ENCODE measurements at places on chromosomes 6 and 20.

DNA sequence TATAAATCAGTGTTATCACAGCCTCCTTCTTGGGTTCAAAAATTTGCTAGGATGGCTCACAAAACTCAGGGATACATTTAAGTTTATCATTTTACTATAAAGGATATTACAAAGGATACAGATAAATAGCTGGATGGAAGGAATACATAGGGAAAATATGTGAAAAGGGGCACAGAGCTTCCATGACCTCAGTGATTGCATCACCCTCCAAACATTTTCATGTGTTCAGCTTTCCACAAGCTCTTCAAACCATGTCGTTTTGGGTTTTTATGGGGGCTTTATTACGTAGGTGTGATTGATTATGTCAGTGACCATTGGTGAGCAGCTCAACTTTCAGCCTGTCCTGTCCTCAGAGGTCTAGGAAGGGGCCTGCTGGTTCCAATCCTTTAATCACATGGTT lies 68.0 kb downstream of the CYB5R4 start:
- DNase-seq = no peak

GRCh38 chr20:1278993-1279392 lies 12.9 kb downstream of the SNPH start:
- no peak for DNase-seq

DNA sequence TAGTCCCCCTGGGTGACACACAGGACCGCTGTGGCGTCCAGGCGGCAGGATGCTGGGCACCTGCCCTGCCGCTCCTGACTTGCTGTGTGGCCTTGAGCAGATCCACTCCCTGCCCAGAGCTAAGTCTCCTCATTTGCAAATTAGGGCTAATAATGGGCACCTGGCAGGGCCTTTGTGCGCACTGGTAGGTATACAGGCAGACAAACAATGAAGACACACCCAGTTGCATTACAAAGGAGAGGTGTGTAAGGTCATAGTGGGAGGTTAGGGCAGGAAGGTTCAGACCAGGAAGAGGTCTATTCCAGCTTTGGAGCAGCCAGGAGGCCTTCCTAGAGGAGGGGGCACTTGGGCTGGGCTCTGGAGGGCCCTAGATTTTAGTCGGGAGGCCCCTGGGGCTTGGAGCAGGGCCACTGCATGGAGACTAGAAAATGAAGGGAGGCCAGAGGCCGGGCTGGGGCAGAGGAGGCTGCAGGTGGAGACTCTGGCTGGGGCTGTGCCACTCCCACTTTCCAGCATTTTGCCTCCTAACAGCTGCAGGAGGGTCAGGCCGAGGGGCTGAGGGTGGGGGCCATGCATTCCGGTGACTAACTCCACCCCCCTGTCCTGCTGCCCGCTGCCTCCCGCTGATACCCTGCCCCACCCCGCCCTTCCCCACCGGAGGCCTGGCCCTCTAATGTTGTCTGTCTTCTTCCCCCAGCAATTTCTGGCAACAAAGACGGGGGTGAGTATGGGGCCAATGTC lies 28.5 kb downstream of the MYH7B start:
- DNase-seq = no peak

- DNase-seq = no peak
Observed at GRCh38 chr6:9638861-9639260, 776.0 kb downstream of the TFAP2A start.

DNA sequence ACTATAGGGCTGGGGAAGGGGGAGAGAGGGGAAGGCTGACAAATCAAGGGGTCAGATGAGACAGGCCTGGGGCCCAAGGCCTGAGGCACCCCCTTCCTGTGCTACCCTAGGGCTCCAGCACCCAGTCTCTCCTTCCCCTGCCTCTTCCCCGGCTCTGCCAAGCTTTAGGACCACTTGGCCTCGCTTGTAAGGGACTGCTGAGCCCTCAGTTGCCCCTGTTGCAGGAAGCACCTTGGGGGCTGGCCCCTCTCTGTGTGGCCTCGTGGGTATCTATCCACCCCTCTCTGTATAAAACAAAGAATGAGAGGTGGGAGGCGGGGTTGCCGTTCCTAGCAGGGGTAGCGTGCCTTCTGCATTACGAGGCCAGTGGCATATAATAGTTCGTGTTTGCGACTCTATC lies 21.4 kb upstream of the SMOC2 start:
- DNase-seq = no peak

- peak; percentile 59 for DNase-seq
Observed at GRCh38 chr6:140183881-140184280, 809.4 kb upstream of the CITED2 start.

DNA sequence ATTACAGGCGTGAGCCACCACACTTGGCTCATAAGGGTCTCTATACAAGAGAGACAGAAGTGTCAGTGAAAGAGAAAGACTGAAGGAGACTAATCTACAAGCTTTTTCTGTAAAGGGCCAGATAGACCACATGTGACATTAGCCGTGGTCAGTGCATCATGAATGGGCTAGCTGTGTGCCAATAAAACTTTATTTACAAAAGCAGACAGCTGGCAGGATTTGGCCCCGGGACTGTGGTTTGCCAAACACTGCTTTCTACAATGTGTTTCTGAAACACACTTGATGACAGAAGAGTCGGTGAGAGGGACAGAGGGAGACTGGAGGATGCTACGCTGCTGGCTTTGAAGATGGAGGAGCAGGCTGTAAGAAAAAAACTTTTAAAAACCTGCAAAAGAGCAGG lies 285.4 kb downstream of the TFAP2C start:
- no peak for DNase-seq

- peak; percentile 55 for DNase-seq
Observed at GRCh38 chr20:57654363-57654997, 34.3 kb upstream of the ZBP1 start.

- DNase-seq = no peak
Observed at GRCh38 chr6:45742591-45742990, 273.1 kb downstream of the CLIC5 start.

GRCh38 chr20:20856306-20856705 lies 143.9 kb upstream of the RALGAPA2 start:
- no peak for DNase-seq

- DNase-seq = no peak
Observed at GRCh38 chr6:1254326-1254725, 57.6 kb upstream of the FOXQ1 start.

DNA sequence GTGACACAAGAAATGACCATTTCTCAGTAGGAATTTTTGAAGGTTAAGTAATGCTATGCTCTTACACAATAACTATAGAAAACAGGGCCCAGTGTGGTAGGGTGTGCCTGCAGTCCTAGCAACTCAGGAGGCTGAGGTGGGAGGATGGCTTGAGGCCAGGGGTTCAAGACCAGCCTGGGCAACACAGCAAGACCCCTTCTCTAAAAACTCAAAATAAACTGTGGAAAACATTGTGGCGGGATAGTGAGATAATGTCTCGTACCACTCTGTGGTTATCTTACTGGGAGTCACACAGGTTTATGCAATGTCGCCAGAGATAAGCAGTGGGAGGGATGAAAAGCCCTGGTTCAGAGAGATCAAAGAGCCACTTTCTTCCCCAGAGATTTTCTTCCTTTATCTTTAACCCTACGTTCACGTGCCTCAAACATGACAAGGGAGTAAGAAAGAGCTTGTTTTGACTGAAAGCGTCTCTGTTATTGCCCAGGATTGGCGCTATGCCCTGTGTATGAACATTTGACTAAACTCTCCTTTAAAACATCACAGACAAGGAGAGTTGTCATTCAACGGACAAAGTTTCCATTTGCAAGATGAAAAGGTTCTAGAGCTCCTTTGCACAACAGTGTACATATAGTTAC lies 13.9 kb downstream of the GCM1 start:
- DNase-seq = no peak
